Keratinocyte (primary cell): ENCODE measurements at places on chromosomes 11 and 22.
A peak's percentile ranks its signal among the peaks of the same experiment; 100 is the strongest.

DNA sequence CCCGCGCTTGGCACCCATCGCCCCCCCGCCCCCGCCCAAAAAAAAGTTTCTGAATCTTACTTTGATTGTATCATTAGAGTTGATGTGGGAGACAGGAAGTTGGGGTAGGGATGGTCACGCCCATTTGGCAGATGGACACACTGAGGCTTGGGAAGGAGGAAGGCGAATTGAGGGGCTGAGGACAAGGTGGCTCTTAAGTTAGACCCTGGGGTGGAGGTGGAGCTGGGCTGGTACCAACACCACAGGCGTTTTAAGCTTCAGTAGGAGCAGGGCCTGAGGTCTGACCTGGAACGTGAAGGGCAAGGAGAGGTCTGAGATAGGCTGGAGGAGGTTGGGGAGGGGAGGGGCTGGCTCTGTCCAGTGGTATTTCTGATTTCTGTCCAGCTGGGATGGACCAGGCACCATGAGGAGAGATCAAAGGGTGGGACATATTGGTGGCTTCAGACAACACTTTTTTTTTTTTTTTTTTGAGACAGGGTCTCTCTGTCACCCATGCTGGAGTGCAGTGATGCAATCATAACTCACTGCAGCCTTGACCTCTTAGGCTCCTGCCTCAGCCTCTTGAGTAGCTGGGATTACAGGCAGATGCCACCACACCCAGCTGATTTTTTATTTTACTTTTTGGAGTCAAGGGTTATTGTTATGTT lies 799 bp upstream of the CDC42BPG start:
- DNase-seq: no peak

DNA sequence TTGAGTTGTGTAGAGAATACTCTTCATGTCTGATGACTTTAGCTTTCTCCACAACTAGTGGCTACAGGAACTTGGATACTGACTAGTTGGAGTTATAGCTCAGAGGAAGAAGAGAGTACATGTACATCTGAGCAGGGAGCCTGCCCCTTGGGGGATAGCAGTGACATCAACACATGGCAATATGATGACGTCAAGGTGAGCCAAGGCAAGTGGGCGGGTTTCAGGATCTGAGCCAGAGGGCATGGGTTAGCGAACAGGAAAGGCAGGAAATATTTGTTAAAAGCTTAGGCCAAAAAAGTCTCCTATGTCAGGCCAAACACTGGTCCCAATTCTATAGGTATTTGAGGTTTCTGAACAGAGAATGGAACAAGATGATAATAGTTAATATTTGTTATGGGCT lies 42.0 kb upstream of the HORMAD2 start:
- no peak for DNase-seq

GRCh38 chr11:108890482-108891105 lies 225.7 kb downstream of the DDX10 start:
- no peak for DNase-seq

DNA sequence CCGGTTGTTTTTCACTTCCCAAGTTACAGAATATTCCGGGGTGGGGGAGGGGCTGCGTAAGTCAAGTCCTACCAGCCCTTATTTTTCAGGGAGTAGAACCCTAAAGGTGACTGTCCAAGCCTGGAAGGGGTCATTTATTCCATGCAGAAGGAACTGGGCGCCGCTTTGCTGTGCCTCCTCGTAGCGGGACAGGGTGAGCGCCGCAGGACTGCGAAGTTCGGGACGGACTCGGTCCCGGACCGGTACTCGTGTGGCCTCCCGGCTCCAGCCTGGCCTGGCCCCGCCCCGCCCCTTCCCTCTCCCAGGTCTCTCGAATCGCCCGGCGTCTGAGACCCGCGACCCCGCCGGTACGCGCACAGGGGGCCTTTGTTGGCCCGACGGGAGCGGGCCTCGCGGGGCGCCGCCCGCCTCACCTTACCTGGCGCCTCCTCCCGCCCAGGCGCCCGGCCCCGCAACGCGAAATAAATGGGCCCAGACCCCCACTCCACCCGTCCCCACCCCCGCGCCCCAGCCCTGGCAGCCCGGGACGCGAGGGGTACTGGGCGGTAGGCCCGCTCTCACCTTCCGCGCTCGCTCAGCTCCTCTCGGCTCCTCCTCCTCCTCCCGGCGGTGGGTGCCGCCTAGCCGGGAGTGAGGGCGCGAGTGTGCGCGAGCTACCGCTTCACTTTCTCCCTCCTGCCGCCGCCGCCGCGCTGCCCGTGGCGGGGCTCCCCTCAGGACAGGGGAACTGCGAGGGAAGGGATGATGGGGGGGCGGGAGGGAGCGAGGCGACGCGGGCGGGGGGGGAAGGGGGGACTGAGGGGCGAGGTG lies 698 bp downstream of the PAK1 start:
- DNase-seq: no peak

- DNase-seq: no peak
These were observed 51.4 kb upstream of the NUP50 start for GRCh38 chr22:45112136-45112879.

DNA sequence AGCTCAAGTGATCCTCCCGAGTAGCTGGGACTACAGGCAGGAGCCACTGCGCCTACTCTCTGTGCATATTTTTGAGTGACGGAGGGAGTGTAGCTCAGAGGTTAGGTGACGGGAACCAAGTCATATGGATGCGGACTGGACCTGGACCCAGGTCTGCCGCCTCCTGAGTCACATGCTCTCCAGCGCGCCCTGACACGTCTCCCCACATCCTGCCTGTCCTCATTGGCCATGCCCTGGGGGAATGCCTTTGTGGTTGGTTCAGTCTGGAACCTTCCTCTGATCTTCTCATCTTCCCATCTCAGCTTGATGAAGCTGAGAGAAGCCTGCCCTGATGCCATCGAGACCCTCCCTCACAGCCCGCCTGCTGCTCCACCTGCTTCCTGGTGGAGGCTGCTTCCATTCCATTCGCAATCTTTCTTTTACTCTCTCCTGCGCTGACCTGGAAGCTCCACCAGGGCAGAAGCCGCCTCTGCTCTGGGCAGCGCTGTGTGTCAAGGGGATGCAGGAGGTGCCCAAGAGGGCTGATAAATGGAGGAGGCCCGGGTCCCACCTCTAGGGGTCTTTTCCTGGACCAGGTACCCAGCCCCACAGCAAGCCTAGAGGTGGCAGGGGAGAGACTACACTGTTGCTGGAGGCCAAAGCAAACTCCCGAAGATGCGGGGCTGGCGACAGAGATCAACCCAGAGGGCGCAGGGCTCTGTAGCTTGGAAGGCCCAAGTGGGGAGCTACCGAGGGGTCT lies 13.9 kb upstream of the BAIAP2L2 start:
- DNase-seq: peak; percentile 93

DNA sequence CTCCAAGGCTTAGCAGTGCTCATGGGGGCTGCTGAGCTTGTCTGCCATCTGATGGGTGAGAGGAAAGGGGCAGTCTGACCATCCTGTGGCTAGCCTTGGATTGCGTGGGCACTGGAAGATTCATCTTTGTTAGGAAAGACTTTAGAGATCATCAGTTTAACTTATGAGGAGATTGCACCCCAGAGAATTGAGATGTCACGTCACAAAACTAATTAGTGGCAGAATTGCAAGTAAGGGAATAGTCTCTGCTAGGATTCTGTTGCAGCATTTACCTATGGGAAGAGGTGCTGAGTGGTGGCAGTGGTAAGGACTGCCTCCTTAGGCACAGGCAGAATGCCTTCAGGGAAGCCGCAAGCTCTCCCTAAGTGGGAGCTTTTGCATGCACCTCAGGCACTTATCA lies 42.8 kb upstream of the HSPA8 start:
- DNase-seq: no peak

DNA sequence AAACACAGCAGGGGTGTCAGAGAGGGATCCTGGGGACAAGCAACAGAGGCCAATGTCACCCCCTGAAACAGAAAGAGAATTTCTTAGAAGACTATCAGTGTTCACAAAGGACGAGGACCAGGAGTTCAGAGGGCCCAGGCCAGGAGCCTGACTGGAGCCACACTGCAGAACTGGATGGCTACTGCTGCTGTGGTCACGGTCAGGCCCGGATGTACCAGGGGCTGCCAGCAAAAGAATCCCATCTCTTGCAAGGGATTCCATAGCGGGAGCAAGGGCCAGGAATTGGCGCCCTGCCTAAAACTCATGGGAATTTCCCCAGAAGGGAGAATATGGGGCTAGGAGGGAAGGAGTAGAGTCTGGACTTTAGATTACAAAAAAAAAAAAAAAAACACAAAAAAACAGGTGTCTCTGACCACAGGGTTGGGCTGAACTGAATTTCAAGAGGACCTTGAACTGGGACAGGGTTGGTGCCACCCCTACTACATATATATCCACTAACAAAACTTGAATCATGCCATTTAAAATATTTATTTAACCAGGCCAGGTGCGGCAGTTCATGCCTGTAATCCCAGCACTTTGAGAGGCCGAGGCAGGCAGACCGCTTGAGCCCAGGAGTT lies 15.7 kb upstream of the KCTD14 start:
- no peak for DNase-seq

- no peak for DNase-seq
These were observed 54.9 kb downstream of the ENDOD1 start for GRCh38 chr11:95144313-95145235.

- peak; percentile 35 for DNase-seq
These were observed 524.2 kb upstream of the CHORDC1 start for GRCh38 chr11:90747057-90747456.

DNA sequence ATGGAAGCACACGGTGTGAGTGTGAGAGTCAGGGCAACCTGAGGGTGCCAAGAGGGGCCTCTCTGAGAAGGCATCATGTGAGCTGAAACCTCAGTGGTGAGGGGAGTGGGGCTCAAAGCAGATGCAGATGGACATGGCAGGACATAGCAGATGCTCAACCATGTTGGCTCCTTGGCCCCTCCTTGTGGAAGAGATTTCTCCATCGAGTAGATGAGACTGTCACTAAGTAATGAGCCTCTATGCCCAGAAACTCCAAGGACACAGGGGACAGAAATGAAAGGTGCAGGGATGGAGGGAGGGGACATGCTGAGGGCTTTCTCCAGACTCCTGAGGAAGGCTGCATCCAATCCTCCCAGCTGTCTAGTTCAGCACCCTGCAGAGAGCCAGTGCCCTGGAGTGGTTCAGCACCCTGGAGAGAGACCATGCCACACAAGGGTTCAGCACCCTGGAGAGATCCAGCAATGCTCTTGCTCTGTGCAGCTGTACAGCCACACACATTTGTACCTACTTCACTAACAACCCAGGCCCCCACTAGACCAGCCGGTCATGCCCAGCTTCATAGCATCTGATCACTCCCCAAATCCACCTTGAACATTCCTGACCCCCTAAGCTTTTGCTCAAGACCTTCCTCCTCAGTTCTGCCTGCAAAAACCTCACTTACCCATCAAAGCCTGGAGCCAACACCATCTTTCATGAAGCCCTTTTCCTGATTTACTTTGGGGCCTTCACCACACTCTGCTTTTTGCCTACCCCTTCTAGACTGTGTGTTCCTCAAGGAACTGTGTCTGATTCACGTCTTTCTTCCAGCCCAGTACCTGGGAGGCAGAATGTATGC lies 252.0 kb downstream of the CTTN start:
- no peak for DNase-seq

- no peak for DNase-seq
These were observed 45.8 kb upstream of the LIN7C start for GRCh38 chr11:27552341-27552740.

DNA sequence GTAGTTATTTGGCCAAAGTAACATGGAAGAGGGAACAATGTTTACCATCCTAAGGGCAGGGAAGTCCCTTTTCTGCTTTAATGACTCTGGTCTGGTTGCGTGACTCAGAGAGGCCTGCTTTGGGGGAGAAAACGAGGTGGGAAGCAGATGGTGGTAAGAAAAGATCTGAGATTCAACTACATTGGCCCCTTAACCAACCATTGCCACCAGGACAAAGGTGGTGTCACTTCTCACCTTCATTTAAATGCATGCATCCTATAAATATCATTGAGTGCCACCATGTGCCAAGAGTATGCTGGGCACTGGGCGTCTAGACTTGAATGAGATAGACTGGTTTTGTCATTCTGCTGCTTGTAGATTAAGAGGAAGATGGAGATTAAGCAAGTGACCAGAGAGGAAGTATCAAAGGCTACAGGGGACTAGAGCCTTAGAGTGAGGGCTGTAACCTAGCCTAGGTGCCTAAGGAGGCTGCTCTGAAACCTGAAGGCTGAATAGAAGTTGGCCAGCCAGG lies 3.6 kb upstream of the SORL1 start:
- DNase-seq: no peak

DNA sequence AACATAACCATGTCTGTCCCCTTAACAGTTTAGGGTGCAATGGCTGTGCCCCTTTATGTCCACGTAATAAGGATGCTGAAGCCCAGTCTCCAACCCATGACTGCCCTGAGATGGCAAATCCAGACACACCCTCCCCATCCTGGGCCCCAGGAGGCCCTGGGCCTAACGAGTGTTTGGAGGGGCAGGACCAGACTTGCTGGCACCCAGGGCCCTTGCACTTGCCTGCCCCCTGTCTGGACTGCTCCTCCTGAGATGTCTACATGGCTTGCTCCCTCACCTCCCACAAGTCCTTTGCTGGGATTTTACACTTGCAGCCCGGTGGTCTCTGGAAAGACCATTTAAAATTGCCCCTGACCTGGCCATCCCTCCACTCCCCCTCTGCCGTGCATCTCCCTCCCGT lies 132.2 kb upstream of the NECTIN1 start:
- DNase-seq: no peak

GRCh38 chr22:32588063-32588462 lies 113.5 kb downstream of the FBXO7 start:
- DNase-seq: no peak

DNA sequence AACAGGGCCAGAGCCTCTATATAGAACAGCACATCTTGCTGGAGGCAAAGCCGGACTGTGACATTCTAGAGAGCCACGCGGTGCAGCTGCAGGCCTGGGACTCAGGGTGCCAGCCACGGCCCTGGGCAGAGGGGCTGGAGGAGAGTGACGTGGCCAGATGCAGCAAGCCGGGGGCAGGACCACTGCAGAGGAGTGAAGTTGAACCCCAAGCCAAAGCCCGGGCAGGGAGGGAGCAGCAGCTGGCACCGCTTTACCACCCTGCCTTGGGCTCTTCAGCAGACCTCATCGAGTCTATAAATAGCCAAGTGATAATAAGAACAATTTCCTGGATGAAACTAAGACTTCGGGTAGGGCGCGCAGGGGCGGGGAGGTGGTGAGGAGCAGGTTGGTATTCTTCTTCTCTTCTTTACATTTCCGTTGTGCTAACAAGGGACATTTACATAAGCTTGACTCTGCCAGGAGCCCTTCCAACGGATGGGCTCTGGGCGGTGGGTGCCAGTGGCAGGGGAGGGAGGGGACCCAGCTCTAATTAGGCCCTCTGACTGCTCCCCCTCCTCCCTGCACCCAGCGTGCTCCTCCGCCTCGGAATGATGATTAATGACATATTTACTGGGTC lies 110.2 kb downstream of the ST3GAL4 start:
- no peak for DNase-seq
